ENCODE measurements at places on chromosomes 7 and 10. TPM values are rescaled to one million over a fixed set of nuclear protein-coding genes. Genes with fewer than 3 reads are reported as not detected.

The CASTOR2 gene
- total RNA-seq = 5.7 TPM

The STEAP1B gene
- 0.30 TPM for total RNA-seq

The SPDYE2B gene
- not detected for total RNA-seq

The CFTR gene
- total RNA-seq = not detected

The IL15RA gene
- 19.8 TPM for total RNA-seq

The TAC1 gene
- total RNA-seq = 2.0 TPM

The CRHR2 gene
- total RNA-seq = not detected

The NPY4R gene
- total RNA-seq = not detected

The VWA2 gene
- not detected for total RNA-seq

All from activated T-helper 2 cell treated with anti-CD3 and anti-CD28 coated beads, Interferon-gamma antibody, Interleukin-2, Interleukin-4, amounts not matched to agents 10 μg/mL and 5 μg/mL and 100 μg/mL, durations not matched to agents 14 hours and 24 hours and 36 hours (primary cell).